Activated T-helper 1 cell treated with anti-CD3 and anti-CD28 coated beads, Interleukin-2, amount 50 U/mL, for 16 hours (primary cell): ENCODE measurements at places on chromosomes 12 and 14.

DNA sequence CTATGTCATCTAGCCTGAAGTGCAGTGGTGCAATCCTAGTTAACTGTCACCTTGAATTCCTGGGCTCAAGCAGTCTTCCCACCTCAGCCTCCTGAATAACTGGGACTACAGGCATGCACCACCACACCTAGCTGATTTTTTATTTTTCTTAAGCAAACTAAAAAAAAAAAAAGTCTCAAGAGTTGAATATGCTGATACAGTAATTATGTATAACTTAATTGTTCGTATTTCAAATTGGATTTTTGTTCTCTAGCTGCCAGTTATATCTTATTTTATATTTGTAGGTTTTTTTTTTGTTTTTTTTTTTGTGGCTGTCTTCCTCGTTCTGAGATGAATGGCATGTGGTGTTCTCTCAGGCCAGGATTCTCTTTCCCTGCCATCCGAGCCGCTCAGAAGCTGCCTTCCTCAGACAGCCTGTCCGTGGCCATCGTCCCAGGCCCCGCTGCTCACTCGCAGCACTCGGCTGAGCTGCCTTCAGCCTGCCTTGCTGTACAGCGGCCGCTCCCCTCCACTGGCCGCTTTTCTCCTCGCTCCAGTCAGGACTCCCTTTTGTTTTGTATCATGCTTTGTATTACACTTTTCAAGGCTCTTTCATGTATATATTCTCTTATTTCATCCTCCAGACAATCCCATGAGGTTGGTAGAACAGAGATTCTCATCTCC is 53.3 kb downstream of the WDR20 start:
- DNase-seq = no peak

- no peak for DNase-seq
Measured at GRCh38 chr12:124750149-124750656, 113.5 kb downstream of the SCARB1 start.

GRCh38 chr14:66240105-66240504 is 246.1 kb upstream of the CCDC196 start:
- DNase-seq = no peak

DNA sequence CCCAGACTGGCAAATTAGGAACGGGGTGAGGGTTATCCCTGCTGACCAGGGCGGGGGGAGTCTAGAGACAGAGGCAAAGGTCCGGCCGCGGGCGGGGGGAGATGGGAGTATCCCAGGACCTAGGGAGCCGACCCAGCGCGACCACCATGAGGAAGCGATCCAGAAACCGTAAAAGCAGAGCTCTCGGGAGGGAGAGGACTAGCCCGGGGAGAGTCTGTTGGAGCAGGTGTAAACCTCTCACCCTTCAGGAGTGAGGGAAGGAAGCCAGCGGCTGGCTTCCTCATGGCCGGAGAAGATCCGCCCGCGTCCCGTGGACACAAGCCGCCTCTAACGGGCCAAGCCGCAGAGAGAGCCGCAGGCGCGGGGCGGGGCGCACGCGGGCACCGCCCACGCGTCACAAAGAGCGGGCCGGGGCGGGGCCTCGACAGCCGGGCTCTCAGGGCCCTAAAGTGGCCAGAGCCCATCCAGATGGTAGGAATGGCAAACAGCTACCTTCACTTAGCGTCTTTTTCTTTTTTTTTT is at the start of gene ACRBP:
Gene ACRBP, minus strand, starts transcription at position 350 of the 522 bp plus-strand sequence. Its CDS starts 66 bp downstream, at position 284.
- DNase-seq = no peak

- DNase-seq = no peak
Measured at GRCh38 chr12:541676-542324, 82.1 kb downstream of the B4GALNT3 start.

GRCh38 chr12:3770891-3771290 is 18.0 kb upstream of the CRACR2A start:
- DNase-seq = no peak

- no peak for DNase-seq
Measured at GRCh38 chr12:124369827-124370378, 75.0 kb downstream of the RFLNA start.

DNA sequence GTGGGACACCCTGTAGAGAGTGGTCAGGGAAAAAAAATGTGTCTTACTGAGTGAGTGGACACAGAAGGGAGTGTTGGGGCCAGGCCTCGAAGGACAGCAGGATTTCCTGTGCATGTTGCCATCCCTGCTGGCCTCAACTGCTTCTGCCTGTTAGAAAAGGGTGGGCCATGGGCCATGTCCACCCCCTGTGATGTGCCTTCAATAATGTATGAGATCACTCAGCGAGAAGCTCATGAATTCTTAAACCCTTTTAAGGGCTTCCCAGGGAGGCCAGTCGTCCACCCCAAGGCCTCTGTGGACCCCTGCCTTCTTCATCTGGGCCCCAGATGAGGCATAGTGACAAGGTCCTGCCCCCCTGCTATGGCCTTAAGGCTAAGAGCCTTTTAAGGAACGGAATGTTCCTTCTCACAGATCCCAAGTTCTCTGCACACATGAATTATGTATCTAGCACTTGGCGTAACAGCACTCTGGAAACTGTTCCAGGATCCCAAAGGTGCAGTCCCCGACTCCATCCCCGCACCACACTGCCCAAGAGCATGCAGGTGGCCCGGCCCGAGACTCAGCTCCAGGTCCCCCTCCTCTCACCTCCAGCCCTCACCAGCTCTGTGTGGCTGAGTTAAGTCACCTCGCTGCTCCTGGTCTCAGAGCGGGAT is 8.9 kb upstream of the C14orf132 start:
- no peak for DNase-seq
